ENCODE measurements at places on chromosomes 2 and 18. TPM values are rescaled to one million over a fixed set of nuclear protein-coding genes. Genes with fewer than 3 reads are reported as not detected.

Gene IL1RL1
- not detected for total RNA-seq

Gene PIEZO2
- 0.91 TPM for total RNA-seq

- peaks cover 74% of the 10 kb centered on the region for H3K27me3 ChIP-seq
- no peak overlapping the region for H3K4me3 ChIP-seq
- H3K4me1 ChIP-seq = no peaks in the 10 kb centered on the region
- no peak overlapping the region for H3K27ac ChIP-seq
- no peaks in the 10 kb centered on the region for H3K36me3 ChIP-seq
Measured at GRCh38 chr2:109258376-109258775, 129.4 kb downstream of the SH3RF3 start.

Gene CHST9
- 56.9 TPM for total RNA-seq

GRCh38 chr2:60317034-60317386 is 236.4 kb downstream of the BCL11A start:
- H3K27me3 ChIP-seq = peaks cover 30% of the 10 kb centered on the region
- H3K4me3 ChIP-seq = no peak overlapping the region
- H3K27ac ChIP-seq = no peak overlapping the region
- no peaks in the 10 kb centered on the region for H3K36me3 ChIP-seq

DNA sequence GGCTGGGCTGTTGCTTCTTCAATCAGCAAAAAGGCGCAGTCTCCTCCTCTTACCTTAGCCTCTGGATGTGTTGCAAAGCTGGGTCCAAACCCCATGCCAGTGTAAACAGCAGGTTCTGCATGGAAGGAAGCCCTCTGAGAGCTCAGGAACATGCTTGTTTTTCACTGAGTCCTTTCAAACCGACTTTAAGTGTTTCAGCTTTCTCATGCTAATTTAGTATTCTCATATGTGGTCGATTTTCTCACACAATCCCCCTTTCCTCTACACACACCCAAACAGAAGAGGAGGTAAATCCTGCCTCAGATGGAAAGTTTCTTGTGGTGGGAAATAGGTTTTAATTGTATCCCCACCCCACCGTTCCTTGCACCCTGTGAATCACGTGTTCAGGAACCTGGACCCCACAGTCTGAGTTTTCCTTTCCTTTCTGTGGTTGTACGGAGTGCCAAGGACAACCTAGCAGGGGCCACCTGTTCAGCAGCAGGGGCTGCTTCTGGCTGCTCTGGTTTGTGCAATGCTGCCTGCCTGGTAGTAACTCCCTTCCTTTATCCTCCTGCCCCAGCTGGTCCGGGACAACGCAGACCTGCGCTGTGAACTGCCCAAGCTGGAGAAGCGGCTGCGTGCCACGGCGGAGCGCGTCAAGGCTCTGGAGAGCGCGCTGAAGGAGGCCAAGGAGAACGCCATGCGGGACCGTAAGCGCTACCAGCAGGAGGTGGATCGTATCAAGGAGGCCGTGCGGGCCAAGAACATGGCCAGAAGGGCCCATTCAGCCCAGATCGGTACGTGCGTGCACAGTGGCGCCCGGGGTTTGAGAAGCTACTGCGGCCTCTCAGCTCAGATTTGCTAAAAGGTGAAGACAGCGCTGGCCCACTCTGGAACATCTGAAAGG is 28.7 kb upstream of the LYPD6B start:
- no peaks in the 10 kb centered on the region for H3K4me1 ChIP-seq
- no peak overlapping the region for H3K4me3 ChIP-seq
- H3K36me3 ChIP-seq = no peaks in the 10 kb centered on the region
- DNase-seq = no peak
- H3K27ac ChIP-seq = no peak overlapping the region
- peaks cover 31% of the 10 kb centered on the region for H3K27me3 ChIP-seq

Gene PMS1
- total RNA-seq = 30.1 TPM

Gene MATN3
- total RNA-seq = 2.3 TPM

DNA sequence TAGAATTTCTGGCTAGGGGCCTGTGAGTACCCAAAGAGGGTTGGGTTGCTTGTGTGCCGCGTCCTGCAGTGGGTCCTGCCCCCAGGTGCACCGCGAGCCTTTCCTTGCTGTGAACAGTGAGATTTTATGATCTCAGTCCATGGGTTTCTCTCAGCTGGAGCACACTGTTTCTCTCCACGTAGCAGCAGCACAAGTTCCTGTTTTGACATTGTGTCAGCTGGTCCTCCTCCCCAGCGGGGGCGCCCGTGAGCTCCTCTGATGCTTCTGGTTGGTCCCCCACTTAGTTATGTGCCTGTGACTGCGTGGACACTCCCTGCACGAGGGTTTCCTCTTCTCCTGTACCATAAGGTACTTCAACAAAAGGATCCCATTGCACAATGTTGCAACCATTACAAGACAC is 29.8 kb downstream of the TSHZ1 start:
- no peak for DNase-seq
- H3K27ac ChIP-seq = no peak overlapping the region
- no peaks in the 10 kb centered on the region for H3K27me3 ChIP-seq
- no peaks in the 10 kb centered on the region for H3K36me3 ChIP-seq

Gene WBP1
- 61.6 TPM for total RNA-seq

- H3K27me3 ChIP-seq = no peaks in the 10 kb centered on the region
- no peak overlapping the region for H3K4me3 ChIP-seq
- no peak overlapping the region for H3K27ac ChIP-seq
- H3K36me3 ChIP-seq = no peaks in the 10 kb centered on the region
Measured at GRCh38 chr2:237269138-237269875, 144.7 kb downstream of the COL6A3 start.

Gene HOXD13
- not detected for total RNA-seq

GRCh38 chr2:18966131-18966530 is 376.8 kb upstream of the NT5C1B start:
- no peaks in the 10 kb centered on the region for H3K27me3 ChIP-seq
- H3K4me1 ChIP-seq = peaks cover 11% of the 10 kb centered on the region
- no peak overlapping the region for H3K27ac ChIP-seq
- H3K4me3 ChIP-seq = no peak overlapping the region
- no peak for DNase-seq
- H3K36me3 ChIP-seq = no peaks in the 10 kb centered on the region

GRCh38 chr18:64438178-64438577 is 289.3 kb upstream of the LINC00305 start:
- DNase-seq = no peak
- no peak overlapping the region for H3K27ac ChIP-seq
- H3K27me3 ChIP-seq = no peaks in the 10 kb centered on the region
- no peaks in the 10 kb centered on the region for H3K4me1 ChIP-seq
- H3K4me3 ChIP-seq = no peak overlapping the region

DNA sequence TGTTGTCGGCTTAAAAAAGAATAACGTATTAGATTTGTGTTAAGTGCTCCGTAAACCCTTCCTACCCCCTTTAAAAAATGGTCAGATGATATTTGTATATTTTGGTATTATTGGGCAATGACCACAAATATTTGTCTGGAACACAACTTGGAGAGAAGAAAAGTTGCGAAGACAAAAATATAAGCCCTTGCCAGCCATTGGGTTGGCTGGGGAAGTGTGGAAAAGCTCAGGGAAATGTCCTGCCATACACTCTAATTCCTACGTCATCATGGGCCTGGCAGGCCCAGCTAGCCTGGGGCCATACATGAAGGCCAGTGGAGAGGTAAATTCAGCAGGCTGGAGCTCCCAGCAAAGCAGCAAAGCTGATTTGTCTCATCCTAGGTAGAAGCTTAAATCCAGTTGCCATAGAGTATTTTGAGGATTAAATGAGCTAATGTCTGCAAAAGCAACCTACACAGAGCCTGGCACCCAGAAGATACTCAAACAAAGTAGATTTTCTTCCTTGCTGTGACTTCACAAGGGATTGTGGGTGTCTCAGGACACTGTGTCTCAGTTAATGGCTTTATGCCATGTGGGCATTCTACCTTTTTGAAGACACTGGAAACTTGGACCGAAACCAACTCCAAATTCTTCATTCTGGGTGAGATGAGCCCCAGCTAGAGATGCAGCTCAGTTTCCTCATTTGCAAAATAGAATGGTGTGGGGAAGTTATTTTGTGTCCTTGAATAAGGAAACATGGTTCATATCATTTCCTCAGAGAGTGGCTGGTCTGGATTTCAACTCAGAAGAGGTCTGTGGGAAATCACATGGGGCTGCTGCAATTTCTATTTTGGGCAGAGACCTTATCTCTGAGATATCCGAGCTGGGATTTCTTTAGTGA is 87.9 kb upstream of the MAP4K3 start:
- H3K36me3 ChIP-seq = peaks cover 9% of the 10 kb centered on the region
- H3K27ac ChIP-seq = no peak overlapping the region
- peaks cover 35% of the 10 kb centered on the region for H3K4me1 ChIP-seq
- no peaks in the 10 kb centered on the region for H3K27me3 ChIP-seq
- no peak overlapping the region for H3K4me3 ChIP-seq
- DNase-seq = no peak
